ENCODE measurements at places on chromosomes 16 and 17. TPM values are rescaled to one million over a fixed set of nuclear protein-coding genes. Genes with fewer than 3 reads are reported as not detected.

DNA sequence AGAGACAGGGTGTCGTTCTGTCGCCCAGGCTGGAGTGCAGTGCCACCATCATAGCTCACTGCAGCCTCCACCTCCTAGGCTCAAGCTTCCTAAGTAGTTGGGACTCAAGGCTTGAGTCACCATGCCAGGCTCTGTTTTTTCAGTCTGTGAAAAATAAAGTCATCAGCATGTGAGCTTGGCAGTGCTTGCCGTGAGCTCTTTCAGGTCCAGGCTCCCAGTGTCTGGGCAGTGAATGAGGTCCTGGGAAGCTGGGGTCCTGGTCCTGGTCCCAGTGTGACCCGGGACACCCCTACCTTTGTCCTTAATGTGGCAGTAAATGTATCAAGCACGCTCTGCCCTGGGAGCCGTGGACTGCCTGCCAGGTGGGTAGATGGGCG is 22.9 kb upstream of the RPL13 start:
- H3K4me3 ChIP-seq: no peak overlapping the region
- no peaks in the 10 kb centered on the region for H3K27me3 ChIP-seq
- DNase-seq: no peak
- H3K27ac ChIP-seq: no peak overlapping the region

DNA sequence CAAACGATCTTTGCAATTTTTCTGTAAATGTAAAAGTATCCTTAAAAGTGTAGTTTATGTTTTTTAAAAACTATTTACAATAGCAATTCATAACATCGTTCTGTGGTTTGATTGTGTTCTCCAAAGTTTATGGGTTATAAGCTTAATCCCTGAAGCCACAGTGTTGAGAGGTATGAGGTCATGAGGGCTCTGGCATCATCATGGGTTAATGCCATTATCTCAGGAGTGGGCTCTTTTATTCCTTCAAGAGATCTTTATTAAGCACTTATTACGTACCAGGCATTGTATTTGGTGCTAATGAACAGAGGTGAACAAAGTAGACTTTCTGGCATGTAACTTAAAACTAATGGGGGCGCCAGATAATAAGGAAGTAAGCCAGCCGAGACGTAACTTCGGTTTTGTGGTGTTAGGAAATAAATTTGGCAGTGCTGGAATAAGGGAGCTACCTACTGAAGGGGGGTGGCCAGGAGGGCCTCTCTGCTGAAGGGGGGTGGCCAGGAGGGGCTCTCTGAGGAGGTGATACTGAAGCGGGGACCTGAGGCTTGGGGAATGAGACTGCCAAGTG is 158.1 kb downstream of the VPS53 start:
- H3K4me1 ChIP-seq: no peaks in the 10 kb centered on the region
- no peak overlapping the region for H3K4me3 ChIP-seq
- H3K27me3 ChIP-seq: no peaks in the 10 kb centered on the region
- peaks cover 66% of the 10 kb centered on the region for H3K36me3 ChIP-seq

DNA sequence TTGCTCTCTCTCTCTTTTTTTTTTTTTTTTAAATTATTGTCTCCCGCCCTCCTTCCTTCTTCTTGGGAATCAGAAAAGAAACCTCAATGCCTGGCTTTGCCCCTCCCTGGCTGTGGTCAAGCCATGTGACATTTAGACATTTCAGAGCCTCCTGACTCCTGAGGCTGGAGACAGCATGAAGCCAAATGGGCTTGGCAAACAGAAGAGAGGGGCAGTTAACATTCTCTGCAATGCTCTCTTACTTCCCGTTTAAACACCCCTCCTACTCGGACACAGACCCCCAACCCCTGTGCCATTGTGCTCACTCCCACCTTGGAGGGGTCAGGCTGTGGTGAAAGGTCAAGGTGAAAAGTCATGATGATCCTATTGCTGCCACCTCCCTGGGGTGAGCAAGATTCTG is 14.7 kb upstream of the MEOX1 start:
- no peaks in the 10 kb centered on the region for H3K27me3 ChIP-seq
- DNase-seq: no peak
- no peak overlapping the region for H3K27ac ChIP-seq
- no peaks in the 10 kb centered on the region for H3K36me3 ChIP-seq

DNA sequence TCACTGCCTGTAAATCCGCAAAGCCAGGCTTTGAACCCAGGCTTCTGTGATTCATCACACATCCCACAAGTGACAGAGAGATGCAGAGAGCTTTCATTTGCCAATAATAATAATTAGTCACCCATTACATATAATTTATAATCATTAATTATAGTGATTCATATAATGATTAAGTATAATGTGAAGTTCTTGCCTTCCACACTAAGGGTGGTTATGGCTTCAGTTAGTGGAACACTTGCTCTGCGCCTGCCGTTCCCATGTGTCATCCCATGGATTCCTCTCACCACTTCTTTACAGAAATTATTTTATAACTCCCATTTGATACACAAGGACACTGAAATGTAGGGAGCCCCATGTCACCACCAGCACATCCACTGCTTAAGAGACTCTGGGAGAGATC is 39.8 kb upstream of the XYLT1 start:
- no peak for DNase-seq
- H3K27me3 ChIP-seq: no peaks in the 10 kb centered on the region
- H3K4me3 ChIP-seq: no peak overlapping the region
- no peaks in the 10 kb centered on the region for H3K36me3 ChIP-seq

DNA sequence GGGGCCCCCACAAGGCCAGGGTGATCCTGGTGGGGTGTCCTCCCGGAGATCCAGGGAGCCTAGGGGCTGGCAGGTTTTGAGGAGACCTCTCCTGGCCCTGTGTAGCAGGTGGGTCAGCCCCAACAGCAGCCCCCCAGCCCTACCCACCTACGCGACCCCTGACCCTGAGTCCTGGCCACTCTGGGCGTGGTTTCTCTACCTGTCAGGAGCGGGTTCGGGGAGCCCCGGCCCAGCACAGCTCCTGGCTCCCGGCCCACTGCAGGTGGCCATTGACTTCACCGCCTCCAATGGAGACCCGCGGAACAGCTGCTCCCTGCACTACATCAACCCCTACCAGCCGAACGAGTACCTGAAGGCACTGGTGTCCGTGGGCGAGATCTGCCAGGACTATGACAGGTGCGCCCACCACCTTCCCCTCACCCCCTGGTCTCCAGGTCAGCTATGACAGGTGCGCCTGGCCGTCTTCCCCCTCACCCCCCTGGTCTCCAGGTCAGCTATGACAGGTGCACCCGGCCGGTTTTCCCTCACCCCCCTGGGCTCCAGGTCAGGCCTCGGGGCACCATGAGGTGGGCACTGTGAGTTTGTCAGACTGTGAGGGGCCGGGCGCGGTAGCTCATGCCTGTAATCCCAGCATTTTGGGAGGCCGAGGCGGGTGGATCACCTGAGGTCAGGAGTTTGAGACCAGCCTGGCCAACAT is 13.0 kb downstream of the CPNE7 start:
- no peaks in the 10 kb centered on the region for H3K27me3 ChIP-seq
- H3K36me3 ChIP-seq: peaks cover 7% of the 10 kb centered on the region
- no peak overlapping the region for H3K4me3 ChIP-seq

DNA sequence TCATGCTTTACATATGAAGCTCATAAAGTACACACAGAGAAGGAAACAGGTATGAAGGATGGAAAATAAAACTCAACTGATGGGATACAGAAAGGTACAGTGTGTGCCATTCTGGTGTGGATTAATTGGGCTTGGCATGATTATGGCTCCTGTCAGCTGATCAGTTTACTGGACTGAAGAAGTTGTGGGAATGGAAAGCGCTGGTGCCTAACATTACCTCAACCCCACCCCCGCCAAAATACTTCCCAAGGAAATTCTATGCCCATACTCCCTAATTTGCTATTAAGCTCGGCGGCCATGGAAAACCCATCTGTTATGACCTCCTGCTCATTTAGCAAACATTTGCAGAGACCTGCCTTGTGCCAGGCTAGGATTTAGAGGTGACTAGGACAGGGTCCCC is 16.6 kb upstream of the PMFBP1 start:
- DNase-seq: no peak
- no peak overlapping the region for H3K4me3 ChIP-seq
- H3K4me1 ChIP-seq: peaks cover 5% of the 10 kb centered on the region

- H3K4me1 ChIP-seq: no peaks in the 10 kb centered on the region
- DNase-seq: no peak
- H3K27ac ChIP-seq: no peak overlapping the region
- no peaks in the 10 kb centered on the region for H3K36me3 ChIP-seq
- peaks cover 52% of the 10 kb centered on the region for H3K27me3 ChIP-seq
These were observed 8.8 kb downstream of the PIPOX start for GRCh38 chr17:29051731-29052130.

DNA sequence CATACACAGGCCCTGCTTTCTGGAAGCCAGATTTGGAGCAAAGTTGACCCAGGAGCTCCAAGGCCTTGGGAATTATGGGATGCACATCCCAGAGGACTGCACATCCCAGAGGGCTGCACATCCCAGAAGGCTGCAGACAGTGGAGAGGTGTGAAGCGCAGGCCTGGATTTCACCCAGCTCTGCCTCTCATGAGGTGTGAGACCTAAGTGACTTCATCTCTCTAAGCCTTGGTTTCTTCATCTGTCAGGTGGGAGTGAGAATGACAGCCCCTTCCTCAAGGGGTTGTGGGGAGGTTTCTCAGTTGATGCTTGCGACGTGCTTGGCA is 102.3 kb downstream of the GSG1L start:
- H3K36me3 ChIP-seq: no peaks in the 10 kb centered on the region
- no peaks in the 10 kb centered on the region for H3K4me1 ChIP-seq
- H3K27ac ChIP-seq: no peak overlapping the region
- DNase-seq: no peak
- H3K27me3 ChIP-seq: peaks cover 33% of the 10 kb centered on the region

- H3K36me3 ChIP-seq: peaks cover 23% of the 10 kb centered on the region
- no peak overlapping the region for H3K4me3 ChIP-seq
- no peak for DNase-seq
- peaks cover 5% of the 10 kb centered on the region for H3K4me1 ChIP-seq
- no peak overlapping the region for H3K27ac ChIP-seq
These were observed 22.9 kb downstream of the GNPTG start for GRCh38 chr16:1374418-1375297.

DNA sequence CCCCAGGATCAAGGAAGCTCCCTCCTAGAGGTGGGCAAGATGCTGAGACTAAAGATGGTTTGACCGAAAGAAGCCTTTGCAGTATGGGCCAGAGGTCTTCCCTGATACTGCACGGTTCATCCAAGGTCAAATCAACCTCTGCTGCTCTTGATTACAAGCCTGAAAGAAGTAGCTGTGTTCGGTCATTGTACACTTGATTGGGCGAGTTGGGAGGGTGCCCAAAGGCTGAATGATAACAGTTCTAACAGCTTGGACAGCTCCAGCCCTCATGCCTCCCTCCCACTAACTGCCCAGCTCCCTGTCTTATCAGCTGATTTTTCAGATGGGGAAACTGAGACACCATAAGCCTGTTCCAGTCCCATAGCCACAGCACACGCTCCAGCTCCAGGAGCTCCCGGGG is 42.8 kb downstream of the ABCC12 start:
- H3K27ac ChIP-seq: no peak overlapping the region
- no peaks in the 10 kb centered on the region for H3K36me3 ChIP-seq
- DNase-seq: no peak
- no peaks in the 10 kb centered on the region for H3K4me1 ChIP-seq
- H3K4me3 ChIP-seq: no peak overlapping the region

DNA sequence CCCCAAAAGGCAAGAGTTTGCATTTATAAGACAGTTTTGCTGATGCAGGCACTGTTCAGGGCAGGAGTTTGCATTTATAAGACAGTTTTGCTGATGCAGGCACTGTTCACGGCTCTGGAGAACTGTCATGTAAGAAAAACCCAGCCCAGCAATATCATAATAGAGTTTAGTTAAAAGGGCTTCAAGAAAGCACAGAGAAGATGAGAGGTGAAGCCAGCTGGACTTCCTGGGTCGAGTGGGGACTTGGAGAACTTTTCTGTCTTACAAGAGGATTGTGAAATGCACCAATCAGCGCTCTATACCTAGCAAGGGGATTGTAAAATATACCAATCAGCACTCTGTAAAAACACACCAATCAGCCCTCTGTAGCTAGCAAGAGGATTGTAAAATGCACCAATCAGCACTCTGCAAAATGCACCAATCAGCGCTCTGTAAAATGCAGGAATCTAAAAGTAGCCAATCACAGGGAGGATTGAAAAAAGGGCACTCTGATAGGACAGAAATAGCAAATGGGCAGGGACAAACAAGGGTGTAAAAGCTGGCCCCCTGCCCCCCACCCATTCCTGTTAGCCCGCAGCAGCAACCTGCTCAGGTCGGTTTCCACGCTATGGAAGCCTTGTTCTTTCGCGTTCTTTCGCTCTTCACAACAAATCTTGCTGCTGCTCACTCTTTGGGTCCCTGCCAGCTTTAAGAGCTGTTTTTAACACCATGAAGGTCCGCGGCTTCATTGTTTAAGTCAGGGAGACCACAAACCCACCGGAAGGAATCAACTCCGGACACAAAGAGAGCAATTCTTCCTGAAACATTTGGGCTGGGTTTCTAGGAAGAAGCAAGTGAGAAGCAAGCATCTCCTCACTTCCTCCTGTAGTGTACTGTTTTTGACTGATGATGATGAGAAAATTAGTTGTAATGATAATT is 1.8 kb upstream of the CBX1 start:
- DNase-seq: no peak
- no peaks in the 10 kb centered on the region for H3K27me3 ChIP-seq
- no peaks in the 10 kb centered on the region for H3K36me3 ChIP-seq
- H3K27ac ChIP-seq: no peak overlapping the region
- H3K4me1 ChIP-seq: peaks cover 16% of the 10 kb centered on the region

- no peaks in the 10 kb centered on the region for H3K4me1 ChIP-seq
- peak overlapping the region; percentile 32 for H3K4me3 ChIP-seq
- DNase-seq: peak; percentile 40
- peaks cover 1% of the 10 kb centered on the region for H3K36me3 ChIP-seq
These were observed 100.6 kb downstream of the ZNF423 start for GRCh38 chr16:49755313-49755620.

DNA sequence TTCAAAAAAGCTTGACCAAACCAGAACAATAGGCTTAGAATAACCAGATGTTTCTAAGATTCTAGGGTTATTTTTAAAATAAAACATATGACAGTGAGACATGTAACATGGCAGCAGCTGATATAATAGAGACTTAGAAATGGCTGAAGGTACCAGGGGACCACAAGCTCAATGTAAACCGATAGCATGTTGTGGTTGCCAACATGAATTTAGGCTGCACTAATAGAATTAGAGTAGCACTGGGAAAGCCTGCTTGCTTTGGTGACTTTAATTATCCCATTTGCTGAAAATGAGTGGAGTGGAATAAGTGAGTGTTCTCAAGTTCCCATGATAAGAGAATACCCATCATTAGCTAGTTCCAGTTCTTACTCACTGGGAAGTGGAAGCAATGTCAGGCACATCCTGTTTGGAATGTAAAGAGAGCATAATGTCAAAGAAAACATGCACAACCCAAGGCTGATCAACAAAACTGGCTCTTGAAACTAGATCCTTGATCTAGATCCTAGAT is 621.2 kb upstream of the CDH5 start:
- no peaks in the 10 kb centered on the region for H3K27me3 ChIP-seq
- H3K36me3 ChIP-seq: no peaks in the 10 kb centered on the region
- DNase-seq: no peak

The GPRC5C gene
- 17.7 TPM for total RNA-seq

The NME3 gene
- 44.8 TPM for total RNA-seq

The CA5A gene
- not detected for total RNA-seq
